ENCODE measurements at places on chromosomes 5 and 9.

DNA sequence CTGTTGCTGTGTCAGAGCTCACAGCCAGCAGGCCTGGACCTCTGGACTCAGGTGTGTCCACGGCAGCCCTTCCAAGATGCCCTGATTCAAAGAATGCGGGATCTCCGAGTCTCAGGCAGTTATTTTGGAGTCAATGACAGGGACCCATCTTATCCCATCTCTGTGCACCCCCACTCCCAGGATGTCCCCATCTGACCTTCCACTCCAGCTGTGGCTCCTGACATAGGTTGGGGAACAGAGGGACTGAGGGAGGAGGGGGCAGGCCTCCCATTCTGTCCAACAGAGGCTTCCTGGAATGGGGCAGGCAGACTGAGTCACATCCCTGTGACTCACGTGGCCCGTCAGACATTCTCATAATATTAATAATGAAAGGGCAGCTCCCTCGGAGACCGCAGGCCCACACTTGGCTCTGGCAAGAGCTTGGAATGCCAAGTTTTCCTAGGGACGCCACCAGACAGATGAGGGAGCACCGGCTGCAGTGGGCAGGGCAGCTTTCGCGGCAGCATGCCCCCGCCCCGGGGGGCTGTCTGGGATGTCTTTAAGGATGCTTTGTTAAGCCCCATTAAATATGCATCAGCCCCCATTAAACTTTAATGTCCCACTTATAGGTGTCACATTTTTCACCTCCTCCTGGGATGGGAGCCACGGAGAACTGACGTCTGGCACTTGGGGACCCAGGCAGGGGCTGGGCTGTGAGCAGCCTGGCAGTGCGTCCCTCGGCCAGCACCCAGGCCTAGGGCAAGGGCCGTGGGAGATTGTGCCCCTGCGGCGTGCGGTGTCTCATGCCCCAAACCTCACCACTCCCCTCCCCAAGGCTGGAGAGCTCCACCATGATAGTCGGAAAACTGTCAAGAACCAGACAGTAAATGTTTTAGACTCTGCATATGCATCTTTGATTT, 23.6 kb upstream of the FIBCD1 start:
- DNase-seq: peak; percentile 56

GRCh38 chr5:7501061-7501460, 105.1 kb downstream of the ADCY2 start:
- DNase-seq: no peak

- DNase-seq: no peak
These were observed 941 bp downstream of the XPA start for GRCh38 chr9:97695995-97696802.

DNA sequence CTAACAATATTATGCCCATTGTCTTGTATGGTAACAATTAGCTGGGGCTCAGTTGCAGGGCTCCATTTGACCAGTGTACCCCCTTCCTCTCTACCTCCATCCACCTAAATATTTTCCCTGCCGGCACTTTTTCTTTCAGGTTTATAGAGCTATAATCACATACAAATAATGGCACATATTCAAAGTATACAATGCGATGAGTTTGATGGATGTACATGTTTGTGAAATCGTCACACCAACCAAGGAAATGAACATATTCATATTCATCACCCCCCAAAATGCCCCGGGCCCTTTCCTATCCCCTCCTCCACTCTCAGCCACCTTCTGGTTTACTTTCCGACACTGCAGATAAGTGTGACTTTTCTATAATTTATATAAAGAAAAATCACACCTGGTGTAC, 351.5 kb downstream of the GADD45G start:
- DNase-seq: no peak

GRCh38 chr5:135697251-135697958, 118.6 kb upstream of the CXCL14 start:
- DNase-seq: no peak

GRCh38 chr9:111873901-111874300, 22.7 kb upstream of the UGCG start:
- DNase-seq: no peak

Data from H7 (cell line).